BE2C (cell line): ENCODE measurements at places on chromosomes 7 and 10.
A peak's percentile ranks its signal among the peaks of the same experiment; 100 is the strongest.

DNA sequence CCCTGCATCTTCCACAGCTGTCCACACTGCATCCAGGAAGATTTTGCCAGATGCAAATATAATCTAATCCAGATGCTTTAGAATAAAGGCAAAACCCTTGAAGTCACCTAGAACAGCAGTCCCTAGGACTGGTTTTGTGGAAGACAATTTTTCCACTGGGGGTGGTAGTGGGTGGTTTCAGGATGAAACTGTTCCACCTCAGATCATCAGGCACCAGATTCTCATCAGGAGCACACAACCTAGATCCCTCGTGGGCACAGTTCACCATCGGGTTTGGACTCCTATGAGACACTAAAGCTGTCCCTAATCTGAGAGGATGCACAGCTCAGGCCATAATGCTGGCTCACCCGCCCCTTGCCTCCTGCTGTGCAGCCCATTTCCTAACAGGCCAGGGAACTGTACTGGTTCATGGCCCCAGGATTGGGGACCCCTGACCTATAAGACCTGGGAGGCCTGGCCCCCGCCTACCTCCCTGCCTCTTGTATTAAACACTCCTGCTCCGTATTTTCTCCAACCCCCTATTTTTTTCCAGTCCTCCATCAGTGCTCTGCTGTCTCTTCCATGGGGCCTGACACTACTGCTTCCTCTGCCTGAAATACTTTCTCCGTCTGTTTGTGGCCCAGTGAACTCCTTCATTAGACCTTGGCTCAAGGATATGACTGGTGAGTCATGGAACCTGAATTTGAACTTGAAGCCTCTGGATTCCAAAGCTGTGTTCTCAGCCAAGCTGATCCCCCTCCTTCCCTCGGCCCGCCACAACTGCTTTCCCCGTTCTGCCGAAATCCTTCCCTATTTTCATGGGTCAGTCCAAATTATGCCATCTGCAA lies 79.9 kb upstream of the RHEB start:
- no peak for DNase-seq

DNA sequence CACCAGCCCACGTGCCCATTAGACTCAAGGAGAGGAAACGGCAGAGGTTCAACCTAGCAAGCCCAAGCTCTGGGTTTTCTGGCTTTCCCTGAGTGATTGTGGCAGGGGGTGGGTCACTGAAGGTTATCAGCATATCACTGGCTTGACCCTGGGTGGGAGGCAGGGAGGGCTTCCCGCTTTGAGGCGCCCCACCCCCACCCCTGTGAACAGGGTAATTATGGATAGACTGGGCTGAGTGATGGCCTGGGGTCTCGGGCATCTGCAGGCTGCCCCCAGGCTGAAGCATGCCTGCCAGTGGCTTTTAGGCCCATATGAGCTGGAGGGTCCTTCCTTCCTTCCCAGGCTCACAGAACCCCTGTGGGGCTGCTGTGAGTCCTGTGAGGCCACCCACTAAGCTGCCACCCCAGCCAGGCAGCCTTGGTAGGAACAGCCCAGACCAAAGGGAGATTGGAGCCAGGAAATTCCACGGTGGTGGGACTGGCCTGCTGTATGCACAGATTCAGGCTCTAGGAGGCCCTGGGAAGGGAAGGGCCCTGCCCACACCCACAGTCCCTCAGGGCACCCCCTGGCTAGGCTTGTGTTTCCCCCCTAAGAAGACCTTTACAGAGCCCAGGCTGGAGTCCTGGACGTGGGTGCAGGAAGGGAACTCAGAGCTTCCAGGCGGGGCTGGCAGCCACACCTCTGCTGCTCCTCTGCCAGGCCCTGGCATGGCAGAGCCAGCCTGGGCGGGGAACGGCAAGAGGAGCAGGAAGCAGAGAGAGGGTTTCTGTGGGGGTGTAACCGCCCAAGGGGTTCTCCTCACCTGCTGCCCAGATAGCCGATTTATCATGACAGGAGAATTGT lies 33.1 kb downstream of the GPRIN2 start:
- DNase-seq = no peak

DNA sequence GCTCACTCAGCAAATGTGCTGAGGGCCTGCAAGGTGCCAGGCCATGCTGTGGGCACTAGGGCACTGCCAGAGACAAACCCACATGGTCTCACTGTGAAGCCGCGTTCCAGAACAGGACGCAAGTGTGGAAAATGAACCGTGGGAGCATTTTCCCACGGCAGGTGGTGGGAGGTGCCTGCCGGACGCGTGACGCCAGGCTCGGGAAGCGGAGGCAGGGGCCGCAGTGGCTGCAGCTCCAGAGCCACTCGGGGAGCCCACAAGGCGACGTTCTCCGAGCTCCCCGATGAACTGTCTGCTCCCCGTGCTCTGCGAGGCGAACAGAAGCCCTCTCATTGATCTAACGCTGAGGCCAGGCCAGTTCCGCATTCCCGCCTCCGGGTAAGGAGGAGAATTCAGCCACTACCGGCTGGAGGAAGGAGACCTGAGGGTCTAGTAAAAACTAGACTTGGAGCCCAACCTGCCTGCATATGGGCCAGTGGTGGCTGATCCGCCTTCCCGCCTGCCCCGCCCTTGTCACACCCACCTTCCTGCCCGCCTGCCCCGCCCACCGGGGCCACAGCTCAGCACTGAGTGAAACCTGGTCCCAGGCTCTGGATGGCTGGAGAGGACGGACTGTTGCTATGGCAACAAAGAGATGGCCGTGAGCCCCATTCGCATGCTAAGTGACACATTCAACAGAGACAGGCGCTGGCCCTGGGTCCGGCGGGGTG lies 13.1 kb downstream of the ADGRA1 start:
- DNase-seq = peak; percentile 27

DNA sequence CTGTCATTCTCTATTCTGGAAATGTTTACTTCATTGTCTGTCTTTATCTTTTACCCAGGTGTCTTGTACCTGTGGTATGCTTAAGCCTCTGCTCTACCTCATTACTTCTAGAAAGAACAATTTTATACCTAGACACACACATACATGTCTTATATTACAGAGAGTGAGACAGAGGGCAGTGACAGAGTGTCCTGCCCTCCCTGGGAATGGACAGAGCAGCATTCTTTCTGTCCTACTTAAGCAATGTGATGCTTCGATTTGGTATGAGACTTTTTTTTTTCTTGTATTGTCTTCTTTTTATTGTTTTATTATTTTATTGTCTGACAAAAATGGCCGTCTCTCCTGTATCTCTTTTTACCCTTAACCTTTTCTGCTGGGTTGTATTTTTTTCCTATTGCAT lies 286.1 kb downstream of the EXOC4 start:
- DNase-seq = no peak

GRCh38 chr7:133983685-133984419 lies 143.3 kb upstream of the LRGUK start:
- peak; percentile 80 for DNase-seq

DNA sequence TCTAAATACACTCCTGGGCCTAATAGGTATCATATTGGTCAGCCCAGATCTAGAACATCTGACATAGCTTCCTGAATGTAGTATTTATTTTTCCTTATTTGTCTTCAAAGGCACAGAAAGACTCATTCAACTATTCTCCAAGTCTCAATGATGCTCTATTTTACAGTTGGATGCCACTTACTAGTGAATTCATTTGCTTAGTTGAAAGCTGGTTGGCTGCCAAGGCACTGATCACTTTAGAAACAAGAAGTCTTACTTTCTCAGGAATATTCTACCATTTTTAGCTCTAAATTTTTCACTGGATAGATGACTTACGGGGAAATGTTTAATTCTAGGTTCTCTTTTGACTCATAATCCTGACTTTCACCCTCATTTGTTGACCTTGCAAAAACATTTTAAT lies 863.4 kb downstream of the SORCS1 start:
- DNase-seq = no peak

- no peak for DNase-seq
These were observed 138.9 kb downstream of the SH3PXD2A start for GRCh38 chr10:103716206-103717160.
